ENCODE measurements at places on chromosomes 5 and 9. TPM values are rescaled to one million over a fixed set of nuclear protein-coding genes. Genes with fewer than 3 reads are reported as not detected.

Gene SPINK7
- total RNA-seq = not detected

Gene UAP1L1
- total RNA-seq = 38.3 TPM

Gene LHFPL2
- 83.6 TPM for total RNA-seq

Gene OBP2B
- total RNA-seq = not detected

Gene ZNF454
- 1.9 TPM for total RNA-seq

Gene C5orf58
- not detected for total RNA-seq
